ENCODE measurements at places on chromosomes 6 and 20. TPM values are rescaled to one million over a fixed set of nuclear protein-coding genes. Genes with fewer than 3 reads are reported as not detected.

DNA sequence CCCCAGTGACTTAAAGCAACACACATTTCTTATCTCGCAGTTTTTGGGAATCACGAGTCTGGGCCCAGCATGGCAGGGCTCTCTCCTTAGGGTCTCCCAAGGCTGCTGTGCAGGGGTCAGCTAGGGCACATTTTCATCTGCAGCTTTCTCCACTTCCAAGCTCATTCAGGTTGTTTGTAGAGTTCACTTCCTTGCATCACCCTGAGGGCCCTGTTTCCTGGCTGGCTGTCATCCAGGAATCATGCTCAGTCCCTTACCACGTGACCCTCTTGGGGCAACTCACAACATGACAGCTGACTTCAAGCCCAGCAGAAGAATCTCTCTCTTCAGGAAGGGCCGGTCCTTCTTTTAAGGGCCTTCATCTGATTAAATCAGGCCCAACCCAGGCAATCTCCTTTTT, 21.3 kb downstream of the SNAP25 start:
- H3K27me3 ChIP-seq: no peaks in the 10 kb centered on the region
- no peaks in the 10 kb centered on the region for H3K4me1 ChIP-seq
- H3K27ac ChIP-seq: no peak overlapping the region
- no peak for DNase-seq

DNA sequence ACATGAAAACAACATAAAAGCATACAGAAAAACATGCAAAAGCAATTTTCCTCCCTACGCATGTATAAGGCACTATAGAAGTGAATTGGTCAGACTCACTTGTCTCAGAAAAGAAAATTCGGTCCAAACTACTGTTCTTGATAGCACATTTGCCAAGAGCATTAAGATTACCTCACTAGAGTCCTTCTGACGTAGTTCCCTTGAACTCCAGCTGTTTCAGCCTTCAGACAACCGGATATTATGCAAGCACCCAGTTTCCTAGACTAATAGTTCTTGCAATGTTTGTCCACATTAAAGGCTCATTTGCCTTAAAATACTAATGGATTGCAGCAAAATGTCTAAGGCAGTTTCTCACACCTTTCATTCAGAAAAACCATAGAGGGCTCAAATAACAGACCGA, 2.5 kb upstream of the CASS4 start:
- DNase-seq: no peak
- no peaks in the 10 kb centered on the region for H3K27me3 ChIP-seq
- H3K4me3 ChIP-seq: no peak overlapping the region
- peaks cover 47% of the 10 kb centered on the region for H3K4me1 ChIP-seq
- H3K27ac ChIP-seq: peak overlapping the region; percentile 24
- peaks cover 27% of the 10 kb centered on the region for H3K36me3 ChIP-seq

- H3K36me3 ChIP-seq: no peaks in the 10 kb centered on the region
- H3K4me3 ChIP-seq: no peak overlapping the region
- DNase-seq: no peak
Measured at GRCh38 chr6:157976345-157977175, 5.1 kb upstream of the SYNJ2 start.

DNA sequence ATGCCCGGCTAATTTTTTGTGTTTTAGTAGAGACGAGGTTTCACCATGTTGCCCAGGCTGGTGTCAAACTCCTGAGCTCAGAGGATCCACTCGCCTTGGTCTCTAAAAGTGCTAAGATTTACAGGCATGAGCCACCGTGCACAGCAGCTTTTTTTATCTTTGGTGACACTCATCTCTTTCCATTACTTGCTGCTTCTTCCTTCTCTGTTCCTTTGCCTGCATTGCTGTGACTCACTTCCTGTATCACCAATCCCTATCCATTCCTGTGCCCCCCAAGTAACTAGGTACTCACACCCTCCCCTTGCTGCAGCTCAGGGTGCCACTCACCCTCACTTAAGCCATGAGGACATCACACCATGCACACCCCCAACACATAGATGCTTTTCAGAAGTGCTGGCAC, 24.6 kb downstream of the KHDC1L start:
- H3K4me1 ChIP-seq: no peaks in the 10 kb centered on the region
- no peaks in the 10 kb centered on the region for H3K36me3 ChIP-seq
- no peak overlapping the region for H3K4me3 ChIP-seq
- no peak overlapping the region for H3K27ac ChIP-seq
- no peaks in the 10 kb centered on the region for H3K27me3 ChIP-seq

DNA sequence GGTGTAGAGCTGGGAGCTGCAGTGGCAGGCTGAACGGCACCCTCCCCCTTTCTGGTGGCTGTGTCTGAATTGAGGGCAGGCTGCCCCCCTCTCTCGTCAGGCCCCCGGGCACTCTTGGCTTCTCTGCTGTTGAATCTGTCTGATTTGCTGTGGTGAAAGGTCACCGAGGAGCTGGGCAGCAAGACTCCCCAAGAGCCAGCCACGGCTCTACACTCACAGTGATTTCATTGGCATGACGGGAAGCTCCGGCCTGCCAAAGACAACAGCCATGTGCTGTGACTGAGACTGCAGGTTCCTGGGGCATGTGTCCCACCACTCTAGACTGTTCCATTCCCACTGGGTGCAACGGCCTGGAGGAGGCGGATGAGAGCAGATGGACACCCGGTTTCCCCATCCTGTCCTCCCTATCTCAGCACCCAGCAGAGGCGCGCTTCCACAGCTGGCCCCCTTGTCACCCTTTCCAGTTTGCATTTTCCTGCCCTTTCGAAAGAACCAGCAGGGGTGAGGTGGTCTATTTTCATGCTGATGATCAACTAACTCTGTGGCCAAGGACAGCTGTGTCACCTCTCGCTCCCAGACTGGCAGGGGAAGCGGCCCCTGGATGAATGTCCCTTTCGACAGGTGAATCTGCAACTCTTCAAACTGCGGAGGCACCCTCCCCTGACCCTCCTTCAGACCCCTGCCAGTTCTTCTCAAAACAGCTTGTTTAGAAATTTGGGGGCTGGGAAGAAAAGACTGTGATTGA, 2.2 kb downstream of the APCDD1L start:
- H3K36me3 ChIP-seq: no peaks in the 10 kb centered on the region
- DNase-seq: no peak
- no peak overlapping the region for H3K4me3 ChIP-seq
- no peak overlapping the region for H3K27ac ChIP-seq
- H3K27me3 ChIP-seq: peaks cover 78% of the 10 kb centered on the region

- peaks cover 74% of the 10 kb centered on the region for H3K4me1 ChIP-seq
- peak overlapping the region; percentile 56 for H3K4me3 ChIP-seq
- peaks cover 80% of the 10 kb centered on the region for H3K27me3 ChIP-seq
- peak; percentile 75 for DNase-seq
- H3K27ac ChIP-seq: peak overlapping the region; percentile 95
- H3K36me3 ChIP-seq: no peaks in the 10 kb centered on the region
Measured at GRCh38 chr20:64053841-64054661, 4.6 kb upstream of the SOX18 start.

- no peak for DNase-seq
- no peak overlapping the region for H3K27ac ChIP-seq
- H3K4me1 ChIP-seq: peaks cover 20% of the 10 kb centered on the region
- peaks cover 100% of the 10 kb centered on the region for H3K36me3 ChIP-seq
- H3K27me3 ChIP-seq: no peaks in the 10 kb centered on the region
Measured at GRCh38 chr20:44496976-44497375, 21.3 kb downstream of the TTPAL start.

DNA sequence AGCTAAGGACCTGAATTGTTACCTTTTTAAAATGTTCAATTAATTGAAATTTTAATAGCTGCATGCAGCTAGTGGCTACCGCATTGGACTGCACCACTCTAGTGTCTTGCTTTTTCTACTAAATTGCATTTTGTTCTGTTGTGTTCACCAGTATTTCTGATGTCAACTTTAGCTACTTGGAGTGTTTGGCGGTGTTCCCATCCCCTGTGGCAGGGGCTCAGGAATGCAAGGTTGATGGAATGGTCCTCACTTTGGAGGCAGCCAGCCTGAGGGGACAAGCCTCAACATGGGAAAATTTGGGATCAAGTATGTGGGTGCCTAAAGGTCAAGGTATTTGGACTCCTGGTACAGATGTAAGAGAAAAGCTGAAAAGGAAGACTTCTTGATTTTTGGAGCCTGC, 230.1 kb upstream of the PRND start:
- DNase-seq: no peak
- H3K36me3 ChIP-seq: no peaks in the 10 kb centered on the region

- DNase-seq: no peak
- H3K27ac ChIP-seq: no peak overlapping the region
- H3K4me1 ChIP-seq: no peaks in the 10 kb centered on the region
- H3K36me3 ChIP-seq: no peaks in the 10 kb centered on the region
- H3K27me3 ChIP-seq: peaks cover 8% of the 10 kb centered on the region
Measured at GRCh38 chr20:29079769-29080690, 2177.4 kb upstream of the DEFB115 start.

DNA sequence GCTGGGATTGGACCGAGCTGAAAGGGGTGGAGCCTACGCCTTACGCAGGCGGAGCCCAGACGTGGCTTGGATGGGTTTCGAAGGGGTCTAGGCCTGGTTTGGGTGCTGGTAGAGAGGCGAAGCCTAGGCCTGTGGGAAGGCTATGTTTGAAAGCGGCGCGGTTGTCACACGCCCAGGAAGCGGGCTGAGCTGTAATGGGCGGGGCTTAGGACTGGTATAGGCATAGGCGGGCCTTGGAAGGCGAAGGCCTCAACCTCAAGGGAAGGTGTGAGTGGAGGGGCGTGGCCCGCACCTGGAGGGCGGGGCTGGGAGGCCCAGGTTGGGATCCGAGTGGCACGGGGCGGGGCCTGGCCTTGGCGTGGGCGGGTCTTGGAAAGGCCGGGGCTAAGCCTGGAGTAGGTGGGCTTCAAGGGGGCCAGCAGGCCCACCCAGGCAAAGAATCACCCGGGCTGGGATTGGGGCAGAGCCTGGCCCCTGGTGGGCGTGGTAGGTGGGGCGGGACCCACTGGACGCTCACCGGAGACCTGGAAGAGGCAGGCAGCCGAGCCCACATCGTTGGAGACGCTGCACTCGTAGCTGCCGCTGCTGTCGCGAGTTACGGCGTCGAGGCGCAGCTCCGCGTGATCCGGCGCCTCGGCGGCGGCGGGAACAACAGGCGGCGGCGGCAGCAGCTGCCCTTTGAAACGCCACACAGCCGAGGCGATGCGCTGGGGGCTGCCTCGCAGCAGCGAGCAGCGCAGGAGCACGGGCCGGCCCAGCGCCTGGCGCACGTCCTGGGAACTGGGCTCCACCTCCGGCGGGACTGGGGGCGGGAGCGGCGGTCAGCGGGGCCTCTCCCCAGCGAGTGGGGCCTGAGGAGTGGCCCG, 49.0 kb downstream of the MDGA1 start:
- no peaks in the 10 kb centered on the region for H3K36me3 ChIP-seq
- peaks cover 49% of the 10 kb centered on the region for H3K4me1 ChIP-seq
- DNase-seq: no peak
- peaks cover 29% of the 10 kb centered on the region for H3K27me3 ChIP-seq

DNA sequence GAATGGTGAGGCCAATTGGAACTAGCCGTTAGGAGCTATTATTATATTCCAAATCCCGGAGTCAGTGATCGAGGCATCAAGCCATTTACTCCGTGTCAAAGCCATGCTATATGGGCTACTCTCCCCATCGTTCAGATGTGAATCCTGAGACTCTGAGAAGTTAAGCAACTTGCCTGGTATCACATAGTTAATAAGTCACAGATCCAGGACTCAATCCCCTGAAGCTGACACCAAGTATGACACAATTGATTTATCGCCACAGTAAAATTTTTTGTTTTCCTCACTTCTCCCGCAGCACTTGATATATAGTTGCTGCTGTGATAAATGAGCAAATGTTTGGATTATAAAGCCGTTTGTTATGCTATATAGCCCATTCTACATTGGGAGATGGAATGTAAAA, 50.8 kb upstream of the TSHZ2 start:
- H3K4me1 ChIP-seq: no peaks in the 10 kb centered on the region
- H3K4me3 ChIP-seq: no peak overlapping the region
- no peak overlapping the region for H3K27ac ChIP-seq
- DNase-seq: no peak
- H3K27me3 ChIP-seq: no peaks in the 10 kb centered on the region

DNA sequence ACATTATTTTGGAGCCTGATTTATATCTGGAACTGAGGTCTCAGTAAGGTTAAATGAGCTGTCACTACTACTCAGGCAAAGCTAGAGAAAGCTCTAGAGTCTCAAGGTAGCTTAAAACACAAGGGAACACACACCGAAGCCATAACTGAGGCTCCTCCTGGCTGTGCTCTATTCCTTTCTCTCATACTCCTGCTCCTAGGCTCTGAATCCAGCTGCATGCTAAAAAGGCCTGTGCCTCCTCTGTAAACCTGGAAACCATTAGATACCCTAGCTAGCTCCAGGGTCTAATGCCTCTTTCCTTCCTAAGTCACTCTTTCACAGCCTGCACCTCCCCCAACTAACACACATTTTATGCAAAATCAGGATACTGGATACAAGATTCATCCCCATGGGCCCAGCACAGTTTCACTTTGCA, 17.1 kb downstream of the RIPOR2 start:
- H3K4me1 ChIP-seq: peaks cover 23% of the 10 kb centered on the region
- DNase-seq: no peak
- no peak overlapping the region for H3K27ac ChIP-seq
- no peaks in the 10 kb centered on the region for H3K36me3 ChIP-seq
- H3K4me3 ChIP-seq: no peak overlapping the region

DNA sequence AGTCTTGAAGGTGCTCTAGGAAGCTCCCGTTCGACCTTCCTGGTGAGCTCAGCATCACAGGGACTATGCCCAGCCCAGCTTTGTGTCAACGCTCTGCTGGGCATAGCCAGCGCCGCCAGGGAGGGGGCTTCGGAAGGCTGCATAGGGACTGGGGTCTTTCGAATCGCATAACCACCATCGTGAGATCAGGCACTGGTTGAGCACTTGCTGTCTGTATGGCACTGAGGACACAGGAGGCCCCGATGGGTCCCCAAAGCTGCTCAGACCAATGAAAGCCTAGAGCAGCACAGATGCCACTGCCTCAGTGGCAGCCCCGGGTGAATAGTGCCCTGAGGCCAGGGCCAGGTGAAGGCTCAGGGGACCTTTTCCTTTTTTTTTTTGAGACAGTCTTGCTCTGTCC, 96.7 kb downstream of the TAF4 start:
- no peak overlapping the region for H3K27ac ChIP-seq
- H3K4me1 ChIP-seq: peaks cover 6% of the 10 kb centered on the region
- no peak overlapping the region for H3K4me3 ChIP-seq
- H3K27me3 ChIP-seq: peaks cover 31% of the 10 kb centered on the region

DNA sequence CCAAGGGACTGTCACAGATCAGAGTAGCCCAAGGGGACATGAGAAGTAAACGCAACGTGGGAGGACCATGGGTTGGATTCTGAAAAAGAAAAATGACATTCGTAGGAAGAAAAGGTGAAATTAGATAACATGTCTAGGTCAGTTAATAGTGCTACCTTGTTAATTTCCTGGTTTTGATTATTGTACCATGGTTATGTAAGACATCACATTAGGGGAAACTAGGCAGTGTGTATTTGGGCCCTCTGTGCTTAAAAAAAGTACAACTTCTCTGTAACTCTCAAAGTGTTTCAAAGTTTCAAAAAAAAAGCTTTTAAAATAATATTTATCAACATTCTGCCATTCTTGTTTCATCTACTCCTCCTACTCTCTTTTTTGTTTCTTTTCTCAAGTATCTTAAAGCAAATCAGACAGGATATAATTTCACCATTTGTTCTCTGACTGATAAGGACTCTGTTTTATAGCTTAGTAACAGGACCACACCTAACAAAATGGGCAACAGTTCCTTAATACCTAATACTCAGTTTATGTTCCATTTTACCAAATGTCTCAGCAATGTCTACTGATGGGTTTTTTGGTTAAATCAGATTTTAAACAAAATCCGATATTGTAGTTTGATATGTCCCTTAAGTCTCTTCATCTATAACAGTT, 97.1 kb upstream of the PLCB4 start:
- H3K27ac ChIP-seq: peak overlapping the region; percentile 67
- H3K27me3 ChIP-seq: no peaks in the 10 kb centered on the region
- H3K4me1 ChIP-seq: peaks cover 44% of the 10 kb centered on the region
- H3K4me3 ChIP-seq: no peak overlapping the region
- no peak for DNase-seq

Gene SLC52A3
- 2.3 TPM for total RNA-seq

Gene ESR1
- 1.6 TPM for total RNA-seq

Gene POM121L2
- total RNA-seq: not detected

Gene FAM229B
- 69.5 TPM for total RNA-seq

Gene PREX1
- 11.2 TPM for total RNA-seq

Gene TDRD6
- 0.36 TPM for total RNA-seq

Gene PPP1R16B
- total RNA-seq: 6.3 TPM

Data from left ventricle myocardium inferior (tissue), 1 donor.